ENCODE measurements at places on chromosomes 7 and 10. TPM values are rescaled to one million over a fixed set of nuclear protein-coding genes. Genes with fewer than 3 reads are reported as not detected.

GRCh38 chr7:101362334-101363195, at the start of gene COL26A1:
Gene COL26A1, plus strand, starts transcription at chr7:101362875. Its CDS starts 158 bp downstream, at chr7:101363033.
- no peak for DNase-seq

- DNase-seq, result no peak
Observed at GRCh38 chr7:3691478-3692158, 390.6 kb downstream of the SDK1 start.

- DNase-seq, result no peak
Observed at GRCh38 chr10:12435348-12435747, 86.0 kb downstream of the CAMK1D start.

DNA sequence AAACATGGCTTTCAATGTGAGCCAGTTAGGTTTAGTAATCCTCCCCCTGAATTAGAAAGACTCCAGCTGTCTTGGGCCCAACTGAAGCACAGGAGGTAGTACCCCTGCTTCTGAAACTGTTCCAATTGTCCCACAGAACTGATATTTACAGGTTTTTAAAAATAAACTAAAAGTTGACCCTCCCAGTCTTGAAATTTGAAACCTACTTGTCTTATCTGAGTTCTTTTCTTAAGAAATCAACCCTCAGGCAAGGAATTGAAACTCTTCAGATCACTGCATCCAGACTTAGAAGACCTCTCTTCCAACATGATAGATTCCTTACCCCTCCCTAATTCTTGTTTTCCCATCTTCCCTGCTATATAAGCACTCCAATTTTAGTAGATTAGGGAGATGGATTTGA, 13.3 kb upstream of the ARHGAP21 start:
- no peak for DNase-seq

Gene HOXA9
- total RNA-seq, result 105 TPM

DNA sequence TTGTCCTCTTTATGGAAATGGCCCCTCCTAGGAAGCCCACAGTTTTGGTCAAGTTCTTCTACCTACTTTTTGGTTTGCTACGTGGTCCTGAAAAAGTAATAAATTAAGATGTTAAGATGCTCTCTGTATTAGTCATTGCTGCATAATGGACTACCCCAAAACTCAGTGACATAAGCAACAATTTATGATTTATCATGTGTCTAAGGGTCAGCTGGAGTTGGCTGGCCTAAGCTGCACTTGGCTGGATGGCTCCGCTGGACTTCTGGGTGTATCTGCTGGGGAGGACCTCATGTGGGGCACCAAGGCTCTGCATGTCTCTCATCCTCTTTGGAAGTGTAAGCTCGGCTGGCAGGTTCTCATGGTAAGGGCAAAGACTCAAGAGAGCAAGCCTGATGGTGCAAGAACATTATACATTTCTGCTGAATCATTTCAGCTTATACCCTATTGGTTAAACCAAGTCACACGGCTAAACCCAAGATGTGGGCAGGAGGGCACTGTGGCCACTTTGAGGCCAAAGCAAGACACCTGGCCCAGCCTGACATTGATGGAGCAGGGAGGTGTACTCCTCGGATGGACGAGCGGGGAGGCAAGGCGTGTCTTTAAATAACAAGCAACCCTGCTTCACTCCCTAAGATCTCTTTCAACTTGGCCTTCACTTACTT, 47.7 kb downstream of the TBXAS1 start:
- no peak for DNase-seq

Gene SCIN
- under 0.01 TPM for total RNA-seq

Gene PAPOLB
- total RNA-seq, result under 0.01 TPM

GRCh38 chr7:96287132-96287531, 34.8 kb downstream of the SLC25A13 start:
- peak; percentile 72 for DNase-seq

DNA sequence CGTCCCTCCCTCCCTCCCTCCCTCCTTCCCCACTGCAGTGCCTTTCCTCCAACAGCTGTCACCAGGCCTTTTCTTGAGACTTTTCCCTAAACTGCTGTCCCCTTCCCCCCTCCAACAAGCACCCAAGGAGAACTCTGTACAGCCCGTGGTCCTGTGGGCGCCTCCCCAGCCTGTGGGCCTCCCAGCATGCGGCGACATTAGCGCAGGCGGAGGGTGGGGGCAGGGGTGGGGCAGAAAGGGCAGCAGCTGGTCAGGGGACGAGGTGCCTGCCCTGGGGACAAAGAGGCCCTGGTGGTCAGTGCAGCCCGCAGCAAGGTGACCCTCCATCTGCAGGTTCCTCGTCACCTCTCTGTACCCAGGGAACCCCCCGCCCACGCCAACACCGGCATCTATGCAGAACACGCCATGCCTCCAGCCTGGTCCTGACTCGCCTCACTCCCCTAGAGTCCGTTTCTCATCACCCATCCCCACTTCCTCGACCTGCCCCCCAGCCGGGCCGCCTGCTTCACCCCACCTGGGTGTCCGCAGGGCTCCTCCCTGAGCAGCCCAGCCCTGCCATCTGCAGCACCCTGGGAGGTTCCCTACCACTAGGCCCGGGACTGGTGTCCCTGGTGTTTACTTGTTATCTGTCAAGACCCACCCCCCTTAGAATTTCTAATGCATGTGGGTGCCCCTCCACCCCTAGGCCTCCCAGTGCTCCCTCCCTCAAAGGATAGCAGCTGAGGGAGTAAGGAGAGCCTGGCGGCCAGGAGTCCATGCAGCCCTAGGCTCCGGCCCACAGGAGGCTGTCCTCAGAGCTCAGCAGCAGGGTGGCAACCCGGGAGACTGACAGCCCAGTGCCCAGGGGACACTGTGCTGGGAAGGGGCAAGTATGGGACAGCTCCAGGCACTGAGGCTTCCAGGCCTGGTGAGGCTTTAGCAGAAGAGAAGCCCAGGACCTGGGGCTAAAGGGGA, 147.8 kb downstream of the ARHGAP22 start:
- DNase-seq, result no peak

Gene GPR146
- total RNA-seq, result 33.9 TPM

GRCh38 chr7:17247357-17247756, 51.1 kb upstream of the AHR start:
- DNase-seq, result no peak

- no peak for DNase-seq
Observed at GRCh38 chr7:28091190-28091589, 89.4 kb downstream of the JAZF1 start.

DNA sequence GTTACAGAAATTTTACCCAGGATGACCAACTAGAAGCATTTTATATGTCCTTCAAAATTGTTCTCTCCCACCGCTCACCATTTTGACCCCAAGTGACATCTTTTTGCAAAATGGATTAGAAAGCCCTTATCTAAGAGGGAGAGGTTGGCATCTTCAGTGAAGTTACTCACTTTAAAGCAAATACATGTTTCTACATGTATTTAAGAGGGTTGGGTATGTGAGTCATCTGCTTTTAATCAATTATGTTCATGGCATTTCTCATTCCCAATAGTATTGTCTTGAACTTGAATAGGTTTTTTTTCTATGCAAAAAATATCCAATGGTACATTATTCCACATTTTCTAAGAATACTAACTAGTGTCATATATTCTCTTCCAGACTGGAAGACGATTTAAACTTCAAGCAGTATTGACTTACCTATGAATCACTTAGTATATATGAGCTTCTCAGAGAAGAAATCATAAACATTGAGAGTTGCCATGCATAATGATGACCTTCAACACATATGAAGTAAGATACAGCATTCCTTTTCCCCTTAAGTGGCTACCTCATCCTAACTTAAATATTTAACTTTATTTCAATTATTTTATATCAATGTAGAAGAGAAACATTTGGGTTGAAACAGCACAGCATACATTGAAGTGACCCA, 132.8 kb downstream of the POLR1F start:
- DNase-seq, result no peak

Gene VWDE
- 7.5 TPM for total RNA-seq

- DNase-seq, result no peak
Observed at GRCh38 chr10:52966904-52967303, 194.3 kb upstream of the MBL2 start.

- DNase-seq, result no peak
Observed at GRCh38 chr7:124718032-124718766, 47.4 kb downstream of the GPR37 start.

DNA sequence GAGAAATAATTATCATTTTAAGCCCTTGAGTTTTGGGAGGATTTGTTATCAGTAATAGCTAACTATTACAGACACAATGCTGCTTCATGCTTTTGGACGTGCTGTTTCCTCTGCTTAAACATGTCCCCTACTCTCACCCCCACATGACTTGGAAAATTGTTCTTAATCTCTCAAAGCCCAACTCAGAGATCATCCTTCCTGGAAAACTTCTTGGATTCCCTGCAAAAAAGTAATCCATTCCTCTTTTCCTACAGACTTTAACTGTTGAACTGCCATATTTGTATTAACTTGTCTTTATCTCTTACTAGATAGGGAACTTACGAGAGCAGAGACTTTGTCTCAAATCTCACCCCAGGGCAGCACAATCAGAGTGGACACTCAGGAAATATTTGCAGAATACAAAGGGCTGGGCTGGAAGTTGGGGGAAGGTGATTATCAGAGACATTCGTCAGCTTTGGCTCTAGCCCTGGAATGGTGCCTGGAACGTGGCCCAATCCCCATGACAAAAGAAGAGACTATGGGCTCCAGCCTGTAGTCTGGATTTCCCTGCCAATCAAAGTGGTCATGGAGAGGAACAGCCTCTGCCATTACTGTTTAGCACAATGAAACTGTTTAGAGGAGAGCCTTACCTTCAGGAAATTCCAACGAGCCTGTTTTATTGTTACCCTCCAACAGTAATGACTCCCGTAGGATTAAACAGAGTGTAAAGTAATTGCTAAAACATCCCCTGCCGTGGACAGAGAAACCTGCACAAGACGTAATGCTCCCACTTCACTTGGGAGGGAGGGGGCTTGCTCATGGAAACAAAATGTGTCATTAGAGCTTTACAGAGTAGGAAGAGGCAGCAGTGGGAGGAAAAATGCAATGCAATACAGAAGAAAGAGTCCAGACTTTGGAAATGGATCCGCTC, 140.4 kb upstream of the AUTS2 start:
- DNase-seq, result no peak

Gene PTCD1
- 8.9 TPM for total RNA-seq

DNA sequence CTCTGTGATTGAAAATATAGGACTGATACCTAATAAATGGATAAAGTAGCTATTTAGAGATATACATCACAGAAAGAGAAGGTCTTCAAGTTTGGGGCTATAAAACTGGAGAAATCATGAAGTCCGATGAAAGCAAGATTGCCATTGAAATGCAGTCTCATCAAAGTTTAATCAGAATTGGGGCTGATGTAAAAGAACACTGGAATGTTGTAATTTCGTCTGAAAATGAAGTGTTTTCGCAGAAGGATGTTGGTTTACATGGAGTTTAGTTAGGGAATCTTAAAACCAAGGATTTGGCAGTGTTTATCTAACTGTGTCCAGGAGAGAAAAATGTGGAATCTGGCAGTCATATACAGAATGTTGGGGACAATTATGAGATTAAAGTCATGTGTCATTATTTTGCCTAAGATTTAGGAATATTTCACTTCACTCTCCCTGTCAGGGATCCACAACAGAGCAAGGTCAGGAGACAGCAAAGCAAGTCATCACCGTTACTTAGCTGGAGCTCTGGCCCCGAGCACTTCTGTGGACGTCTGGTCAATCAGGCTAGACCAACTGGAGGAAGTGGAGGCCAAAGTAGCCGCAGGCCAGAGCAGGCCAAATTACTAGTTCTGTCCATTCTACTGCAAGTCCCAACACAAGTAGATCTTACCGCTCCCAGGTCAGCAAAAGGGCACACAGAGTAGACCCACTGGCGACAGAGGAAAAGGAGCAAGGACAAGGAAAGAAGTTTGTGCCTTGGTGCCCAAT, 37.0 kb downstream of the EPDR1 start:
- no peak for DNase-seq

Gene SAP25
- total RNA-seq, result 2.2 TPM

- no peak for DNase-seq
Observed at GRCh38 chr10:62746951-62747729, 57.4 kb upstream of the ADO start.

Gene FAM131B
- total RNA-seq, result 0.81 TPM

DNA sequence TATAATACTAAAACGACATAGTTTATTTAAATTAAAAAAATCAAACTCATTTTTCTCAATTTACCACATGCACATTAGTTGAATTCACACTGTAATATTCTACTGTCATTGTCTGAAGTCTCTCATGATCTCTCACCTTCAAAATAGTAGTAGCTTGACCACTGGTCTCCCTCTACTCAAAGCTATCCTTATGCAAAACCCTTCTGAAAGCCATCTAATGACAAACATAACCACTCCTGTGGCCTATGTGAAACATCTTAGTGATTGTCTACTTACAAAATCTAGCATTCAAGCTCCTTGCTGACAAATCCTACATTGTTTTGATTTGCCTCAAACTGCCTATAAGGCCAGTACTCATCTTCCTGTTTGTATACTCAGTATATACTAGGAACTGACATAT, 606.0 kb upstream of the GHITM start:
- DNase-seq, result no peak

- DNase-seq, result peak; percentile 42
Observed at GRCh38 chr7:1579481-1580421, 9.9 kb upstream of the PSMG3 start.

- DNase-seq, result no peak
Observed at GRCh38 chr7:138304071-138304320, 156.1 kb upstream of the TRIM24 start.
